BJ (cell line): ENCODE measurements at places on chromosomes 5 and 9. TPM values are rescaled to one million over a fixed set of nuclear protein-coding genes. Genes with fewer than 3 reads are reported as not detected.

GARIN3 gene
- polyA plus RNA-seq, result not detected in 2 replicates

REEP2 gene
- polyA plus RNA-seq, result 12.0 and 14.0 TPM in 2 replicates

DIRAS2 gene
- not detected in 2 replicates for polyA plus RNA-seq

TAF11L5 gene
- polyA plus RNA-seq, result not detected in 2 replicates

PFN3 gene
- polyA plus RNA-seq, result not detected in 2 replicates

GRPEL2 gene
- 17.1 and 18.0 TPM in 2 replicates for polyA plus RNA-seq

OTP gene
- polyA plus RNA-seq, result not detected in 2 replicates

OGN gene
- polyA plus RNA-seq, result 0.02 TPM in 1 of 2 replicates, not detected in the other

CCNJL gene
- polyA plus RNA-seq, result 0.23 and 0.71 TPM in 2 replicates

C9orf43 gene
- 0.23 and 0.49 TPM in 2 replicates for polyA plus RNA-seq

SWI5 gene
- 76.4 and 77.4 TPM in 2 replicates for polyA plus RNA-seq

RANBP3L gene
- not detected in 2 replicates for polyA plus RNA-seq

SHOC1 gene
- polyA plus RNA-seq, result not detected in 2 replicates

MYO10 gene
- 17.1 TPM in 2 replicates for polyA plus RNA-seq

STPG3 gene
- polyA plus RNA-seq, result not detected in 2 replicates

GRHPR gene
- polyA plus RNA-seq, result 159 and 227 TPM in 2 replicates

HAVCR1 gene
- not detected in 2 replicates for polyA plus RNA-seq

CTSL gene
- 146 and 200 TPM in 2 replicates for polyA plus RNA-seq

ROR2 gene
- polyA plus RNA-seq, result 0.59 and 1.1 TPM in 2 replicates

KCNMB1 gene
- 0.04 TPM in 1 of 2 replicates, not detected in the other for polyA plus RNA-seq

SOHLH1 gene
- polyA plus RNA-seq, result not detected in 2 replicates

TNC gene
- 233 and 648 TPM in 2 replicates for polyA plus RNA-seq

SMIM15 gene
- polyA plus RNA-seq, result 30.4 and 42.0 TPM in 2 replicates

MEIKIN gene
- not detected in 2 replicates for polyA plus RNA-seq

HTR4 gene
- not detected in 2 replicates for polyA plus RNA-seq

NIPAL4 gene
- polyA plus RNA-seq, result 2.2 and 4.4 TPM in 2 replicates

SV2C gene
- polyA plus RNA-seq, result not detected in 2 replicates

OBP2B gene
- polyA plus RNA-seq, result not detected in 2 replicates

PRELID1 gene
- 182 and 245 TPM in 2 replicates for polyA plus RNA-seq

BASP1 gene
- 48.7 and 71.9 TPM in 2 replicates for polyA plus RNA-seq

IRX2 gene
- polyA plus RNA-seq, result 1.8 and 2.7 TPM in 2 replicates

JAKMIP2 gene
- polyA plus RNA-seq, result not detected in 2 replicates

CARTPT gene
- not detected in 2 replicates for polyA plus RNA-seq

ADAMTS6 gene
- polyA plus RNA-seq, result 26.2 and 28.0 TPM in 2 replicates

KCTD16 gene
- polyA plus RNA-seq, result 1.7 and 2.6 TPM in 2 replicates

LCN12 gene
- polyA plus RNA-seq, result 0.36 and 0.40 TPM in 2 replicates

IFNA2 gene
- not detected in 2 replicates for polyA plus RNA-seq

RASGRF2 gene
- polyA plus RNA-seq, result 0.85 and 1.3 TPM in 2 replicates

C9orf50 gene
- polyA plus RNA-seq, result 0.20 and 0.21 TPM in 2 replicates

SCGB3A1 gene
- polyA plus RNA-seq, result not detected in 2 replicates

FRRS1L gene
- 0.04 and 0.20 TPM in 2 replicates for polyA plus RNA-seq

PCDHB2 gene
- 0.42 and 0.99 TPM in 2 replicates for polyA plus RNA-seq

ZNF366 gene
- not detected in 2 replicates for polyA plus RNA-seq

CCL28 gene
- polyA plus RNA-seq, result 0.29 and 0.43 TPM in 2 replicates

LHX6 gene
- not detected in 2 replicates for polyA plus RNA-seq

ADAMTS13 gene
- 1.3 and 2.4 TPM in 2 replicates for polyA plus RNA-seq

TXNDC8 gene
- polyA plus RNA-seq, result not detected in 2 replicates

INSYN2B gene
- 2.0 and 2.4 TPM in 2 replicates for polyA plus RNA-seq

SCGB3A2 gene
- not detected in 2 replicates for polyA plus RNA-seq

SMIM27 gene
- 7.6 and 9.2 TPM in 2 replicates for polyA plus RNA-seq

UBE2QL1 gene
- not detected in 2 replicates for polyA plus RNA-seq

ZNF474 gene
- 0.06 and 0.22 TPM in 2 replicates for polyA plus RNA-seq

LECT2 gene
- 0.10 TPM in 1 of 2 replicates, not detected in the other for polyA plus RNA-seq

NMUR2 gene
- polyA plus RNA-seq, result not detected in 2 replicates

LCN1 gene
- not detected in 2 replicates for polyA plus RNA-seq

FOXD4L3 gene
- not detected in 2 replicates for polyA plus RNA-seq
